Left cardiac atrium (tissue), 4 donors: ENCODE measurements at places on chromosomes 4 and X. TPM values are rescaled to one million over a fixed set of nuclear protein-coding genes. Genes with fewer than 3 reads are reported as not detected.

The XK gene
- total RNA-seq, result 4.4 TPM

DNA sequence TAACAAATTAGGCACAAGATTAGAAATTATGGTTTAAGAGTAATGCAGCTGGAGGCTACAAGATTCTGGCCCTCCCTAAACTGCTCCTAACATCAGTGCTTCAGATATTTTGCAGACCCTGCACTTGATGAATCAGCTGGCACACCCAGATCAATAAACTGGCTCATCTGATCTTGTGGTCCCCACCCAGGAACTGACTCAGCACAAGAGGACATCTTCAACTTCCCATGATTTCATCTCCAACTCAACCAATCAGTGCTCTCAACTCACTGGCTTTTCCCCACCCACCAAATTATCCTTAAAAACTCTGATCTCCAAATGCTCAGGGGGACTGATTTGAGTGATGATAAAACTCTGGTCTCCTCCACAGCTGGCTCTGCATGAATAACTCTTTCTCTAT, 21.7 kb upstream of the TMEM33 start:
- DNase-seq, result no peak

DNA sequence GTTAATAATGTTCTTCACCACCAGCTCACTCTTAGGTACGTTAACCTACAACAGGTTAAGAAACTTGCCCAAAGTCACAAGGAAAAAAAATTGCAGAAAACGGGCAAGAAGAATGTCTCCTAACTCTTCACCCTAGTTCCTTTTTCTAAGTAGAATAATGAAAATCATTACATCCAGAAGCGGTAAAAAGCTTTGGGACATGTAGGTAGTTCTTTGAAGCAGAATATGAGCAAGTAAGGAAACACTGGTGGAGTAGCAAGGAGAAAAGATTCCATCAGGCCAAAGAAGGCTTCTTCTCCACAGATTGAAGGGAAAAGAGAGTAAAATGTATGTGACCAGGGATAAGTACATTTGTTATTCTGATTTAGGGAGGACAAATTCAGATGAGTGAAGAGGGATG, 4.1 kb downstream of the CAMK2D start:
- no peak for DNase-seq

The GPR173 gene
- 2.8 TPM for total RNA-seq

The IL1RAPL1 gene
- total RNA-seq, result 1.7 TPM

- DNase-seq, result peak; percentile 30
These were observed 30.5 kb upstream of the NAP1L5 start for GRCh38 chr4:88728146-88728545.
